ENCODE measurements at places on chromosomes 2 and 18. TPM values are rescaled to one million over a fixed set of nuclear protein-coding genes. Genes with fewer than 3 reads are reported as not detected.

Gene SCYGR4
- total RNA-seq = not detected

Gene PHOSPHO2
- 1.2 TPM for total RNA-seq

Gene TUBB8B
- total RNA-seq = 0.69 TPM

Gene MAP2
- 2.5 TPM for total RNA-seq

Gene TMEM150A
- total RNA-seq = 26.3 TPM

Gene RHOB
- 79.5 TPM for total RNA-seq

Gene SP140L
- total RNA-seq = 0.83 TPM

Gene SYT4
- not detected for total RNA-seq

Gene LAMA3
- 0.67 TPM for total RNA-seq

Gene DSC3
- total RNA-seq = 0.05 TPM

Gene PCARE
- not detected for total RNA-seq

Gene TAF4B
- total RNA-seq = 13.2 TPM

Gene KLHL41
- total RNA-seq = 1.3 TPM

Gene GALR1
- total RNA-seq = not detected

Gene ALKAL2
- total RNA-seq = not detected

Gene KCNE4
- total RNA-seq = 12.1 TPM

Gene PLEK
- not detected for total RNA-seq

Gene COLEC12
- 1.9 TPM for total RNA-seq

Gene GKN2
- total RNA-seq = not detected

Gene ASXL3
- not detected for total RNA-seq

Gene KCNS3
- total RNA-seq = 35.0 TPM

Gene CCDC74B
- total RNA-seq = 2.9 TPM

Gene DNAJC5G
- not detected for total RNA-seq

Gene ARHGAP15
- 0.71 TPM for total RNA-seq

Gene RAX
- not detected for total RNA-seq

Gene POTEI
- not detected for total RNA-seq

Gene CLIP4
- 68.7 TPM for total RNA-seq

Gene PARD3B
- 0.27 TPM for total RNA-seq

Gene UGT1A1
- not detected for total RNA-seq

Gene UCN
- 6.0 TPM for total RNA-seq

Gene SPC25
- total RNA-seq = 13.9 TPM

Gene HOXD11
- total RNA-seq = 0.37 TPM

Gene FEV
- not detected for total RNA-seq

Gene SLC8A1
- 36.4 TPM for total RNA-seq

Gene TFPI
- 15.3 TPM for total RNA-seq

Gene C1GALT1C1L
- total RNA-seq = 1.2 TPM

Gene CTLA4
- 1.8 TPM for total RNA-seq

Gene DNER
- total RNA-seq = 34.3 TPM

Gene VAMP5
- total RNA-seq = not detected

Gene COL4A4
- not detected for total RNA-seq

Gene CAVIN2
- total RNA-seq = not detected

Gene PLEKHM3
- 3.2 TPM for total RNA-seq

Gene CACNB4
- total RNA-seq = 0.35 TPM

Gene TXNDC2
- not detected for total RNA-seq

Gene CYB5A
- total RNA-seq = 46.9 TPM

Gene STPG4
- 0.26 TPM for total RNA-seq

Gene PDE11A
- 2.5 TPM for total RNA-seq

Gene ANKRD29
- 3.4 TPM for total RNA-seq

Gene ABCA12
- total RNA-seq = not detected

Gene RUFY4
- total RNA-seq = not detected

Gene CIB4
- not detected for total RNA-seq

Measured in SK-MEL-5 (cell line).